DMS53 (cell line): ENCODE measurements at places on chromosomes 5 and 9.

- peak; percentile 18 for DNase-seq
Observed at GRCh38 chr9:123637606-123637944, 281.6 kb downstream of the CRB2 start.

DNA sequence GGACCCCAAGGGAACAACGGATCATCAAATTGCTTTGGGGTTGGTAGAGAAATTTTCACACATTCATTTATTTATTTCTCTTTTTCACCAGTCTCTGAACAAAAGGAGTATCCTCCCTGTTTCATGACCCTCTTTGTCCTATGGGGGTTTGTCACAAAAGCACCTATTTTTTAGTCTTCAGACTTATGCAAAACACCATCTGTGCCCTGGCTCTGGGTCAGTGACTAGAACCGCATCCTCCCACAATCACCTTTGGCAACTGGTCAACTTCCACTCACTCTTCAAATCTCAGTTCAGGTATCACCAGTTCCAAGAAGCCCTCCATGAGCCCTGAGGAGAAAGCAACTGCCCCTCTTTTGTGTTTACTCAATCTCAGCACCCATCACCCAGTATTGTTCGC, 395.7 kb downstream of the CDK5RAP2 start:
- no peak for DNase-seq

DNA sequence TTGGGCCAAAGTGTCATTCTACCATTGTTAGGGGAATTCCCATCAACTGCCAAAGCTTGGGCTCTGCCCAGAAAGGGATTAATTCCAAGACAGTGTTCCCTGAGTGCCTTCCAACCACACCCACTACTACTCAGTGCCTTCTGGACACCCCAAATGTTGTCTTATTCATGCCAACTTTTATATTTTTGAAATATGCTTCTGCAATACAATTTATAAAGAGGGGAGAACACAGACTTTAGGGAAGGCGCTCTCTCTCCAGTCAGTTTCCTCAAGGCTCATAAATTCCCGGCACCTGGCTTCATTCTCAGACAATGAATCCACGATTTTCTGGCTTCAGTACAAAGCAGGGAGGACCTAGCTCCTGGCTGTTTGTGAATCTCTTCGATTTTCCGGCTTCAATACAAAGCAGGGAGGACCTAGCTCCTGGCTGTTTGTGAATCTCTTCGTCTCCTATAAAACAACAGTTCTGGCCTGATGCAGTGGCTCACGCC, 120.1 kb upstream of the MYO10 start:
- no peak for DNase-seq

DNA sequence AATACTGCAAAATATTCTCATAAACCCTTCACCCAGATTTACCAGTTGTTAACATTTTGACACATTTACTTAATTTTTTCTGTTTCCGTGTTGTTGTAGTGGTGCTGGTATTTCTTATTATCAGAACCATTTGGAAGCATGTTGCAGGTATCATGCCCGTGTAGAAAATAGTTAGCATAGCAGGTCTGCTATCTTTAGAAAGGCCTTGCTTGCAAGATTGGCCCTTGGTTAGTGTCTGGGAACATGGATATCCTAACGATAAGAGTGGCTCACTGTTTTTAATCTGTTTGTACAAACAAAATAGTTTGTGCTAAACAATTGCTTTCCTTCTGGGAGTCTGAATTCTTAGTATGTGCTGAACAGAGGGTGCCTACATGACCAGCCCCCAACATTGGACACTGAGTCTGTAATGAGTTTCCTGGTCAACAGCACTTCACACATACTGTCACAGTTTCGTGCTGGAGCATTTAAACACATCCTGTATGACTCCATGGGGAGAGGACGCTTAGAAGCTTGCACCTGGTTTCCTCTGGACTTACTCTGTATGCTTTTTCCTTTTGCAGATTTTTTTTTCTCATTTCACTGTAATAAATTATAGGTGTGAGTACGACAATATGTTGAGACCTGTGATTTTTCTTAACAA, 66.9 kb downstream of the MAN2A1 start:
- DNase-seq: peak; percentile 6

DNA sequence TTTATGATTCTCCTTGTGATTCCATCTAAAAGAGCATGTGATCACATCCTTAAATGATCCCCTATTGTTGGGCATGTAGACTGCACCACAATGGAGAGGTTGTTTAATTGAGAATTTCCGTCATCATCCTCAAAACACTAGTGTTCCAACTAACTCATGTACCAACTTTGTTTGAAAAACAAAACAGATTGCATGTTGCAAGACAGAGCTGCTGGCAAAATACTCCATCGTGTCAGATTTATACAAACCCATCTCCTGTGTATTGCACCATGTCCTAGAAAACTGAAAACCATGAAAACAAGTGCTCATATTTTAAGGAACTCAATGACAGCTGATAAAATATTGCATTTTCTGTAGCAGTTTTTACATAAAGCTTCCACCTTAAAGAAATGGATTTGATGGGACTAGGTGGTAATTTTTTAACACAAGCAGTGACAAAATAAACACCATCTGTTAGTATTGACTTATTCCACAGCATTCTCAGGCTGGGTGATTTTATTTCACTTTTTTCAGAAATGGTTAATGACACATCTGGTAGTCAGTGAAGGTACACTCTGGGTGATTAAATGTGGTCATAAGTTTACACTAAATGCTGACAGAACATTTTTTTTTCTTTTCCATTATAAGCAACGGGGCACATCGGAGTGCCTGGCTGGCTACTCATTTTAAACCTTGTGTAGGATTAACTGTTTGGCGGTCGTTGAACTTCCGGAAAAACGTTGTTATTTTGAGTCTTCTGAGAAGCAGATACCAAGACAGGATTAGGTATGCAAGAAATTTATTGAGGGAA, 602.9 kb upstream of the WWC1 start:
- no peak for DNase-seq

DNA sequence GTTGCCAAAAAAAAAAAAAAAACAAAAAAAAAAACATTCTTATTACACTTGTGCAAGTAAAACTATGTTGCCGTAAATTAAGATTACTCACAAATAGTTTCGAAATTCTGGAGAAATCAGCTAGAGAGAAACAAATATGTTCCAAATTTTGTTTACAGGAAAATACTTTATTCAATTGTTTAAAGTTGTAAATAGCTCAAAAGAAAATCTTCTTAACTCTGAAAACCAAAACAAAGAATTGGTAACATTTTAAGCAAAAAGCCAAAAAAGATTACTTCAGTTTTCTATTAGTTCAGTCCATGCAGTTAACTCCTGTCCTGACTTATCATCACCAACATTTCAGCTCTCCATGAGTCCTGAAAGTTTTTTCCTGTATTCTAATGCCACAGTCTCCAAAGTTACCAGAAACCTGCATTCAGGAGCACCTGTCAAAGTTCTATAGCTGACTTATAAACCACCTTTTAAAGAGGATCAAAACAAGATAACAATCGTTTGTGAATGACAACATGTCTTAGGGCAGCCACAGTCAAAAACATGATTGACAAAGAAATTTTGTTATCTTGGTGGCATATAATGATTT, 194.1 kb downstream of the RANBP17 start:
- peak; percentile 16 for DNase-seq
